ENCODE measurements at places on chromosomes 12 and 14.

DNA sequence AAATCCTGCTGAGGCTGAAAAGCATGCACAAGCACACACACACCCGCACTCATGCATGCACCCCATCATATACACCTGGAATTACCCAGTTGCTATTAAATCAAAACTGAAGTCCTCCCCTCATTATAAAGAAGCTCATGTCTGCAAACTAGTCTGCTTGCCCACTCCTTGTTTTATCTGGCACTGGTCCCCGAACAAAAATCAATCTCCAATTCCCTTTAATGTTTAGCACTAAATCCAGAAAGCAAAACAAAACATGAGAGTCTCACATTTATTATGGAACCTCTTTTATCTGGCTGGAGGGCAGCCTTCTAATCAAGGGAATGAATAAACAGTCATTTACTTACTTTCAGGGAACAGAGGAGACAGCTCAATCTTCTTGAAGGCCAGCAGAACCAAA lies 1093.4 kb upstream of the FLRT2 start:
- DNase-seq, result no peak

- no peak for DNase-seq
These were observed 31.1 kb downstream of the NRDE2 start for GRCh38 chr14:90300611-90301047.

- DNase-seq, result no peak
These were observed 25.4 kb upstream of the CPM start for GRCh38 chr12:68958322-68958721.

DNA sequence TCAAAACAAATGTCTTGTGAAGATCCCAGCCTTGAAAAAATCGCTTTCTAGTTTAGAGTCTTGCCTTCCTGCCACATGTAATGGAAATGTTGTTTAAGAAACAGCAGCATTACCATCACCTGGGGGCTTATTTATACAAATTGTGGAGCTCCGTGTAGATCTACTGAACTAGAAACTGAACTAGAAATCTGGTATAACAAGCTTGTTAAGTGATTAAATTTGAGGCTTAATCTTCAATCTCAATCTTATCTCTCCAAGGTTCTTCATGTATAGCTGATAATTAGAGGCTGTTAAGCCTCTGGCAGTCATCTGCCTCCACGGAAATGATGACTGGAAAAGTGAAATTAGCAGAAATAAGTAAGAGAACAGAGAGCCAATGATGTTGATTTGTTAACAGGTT lies 92.0 kb upstream of the FGD4 start:
- DNase-seq, result no peak

GRCh38 chr12:110546339-110546738 lies 36.8 kb downstream of the PPTC7 start:
- no peak for DNase-seq

- no peak for DNase-seq
These were observed 13.0 kb downstream of the PAPLN start for GRCh38 chr14:73250317-73250713.

DNA sequence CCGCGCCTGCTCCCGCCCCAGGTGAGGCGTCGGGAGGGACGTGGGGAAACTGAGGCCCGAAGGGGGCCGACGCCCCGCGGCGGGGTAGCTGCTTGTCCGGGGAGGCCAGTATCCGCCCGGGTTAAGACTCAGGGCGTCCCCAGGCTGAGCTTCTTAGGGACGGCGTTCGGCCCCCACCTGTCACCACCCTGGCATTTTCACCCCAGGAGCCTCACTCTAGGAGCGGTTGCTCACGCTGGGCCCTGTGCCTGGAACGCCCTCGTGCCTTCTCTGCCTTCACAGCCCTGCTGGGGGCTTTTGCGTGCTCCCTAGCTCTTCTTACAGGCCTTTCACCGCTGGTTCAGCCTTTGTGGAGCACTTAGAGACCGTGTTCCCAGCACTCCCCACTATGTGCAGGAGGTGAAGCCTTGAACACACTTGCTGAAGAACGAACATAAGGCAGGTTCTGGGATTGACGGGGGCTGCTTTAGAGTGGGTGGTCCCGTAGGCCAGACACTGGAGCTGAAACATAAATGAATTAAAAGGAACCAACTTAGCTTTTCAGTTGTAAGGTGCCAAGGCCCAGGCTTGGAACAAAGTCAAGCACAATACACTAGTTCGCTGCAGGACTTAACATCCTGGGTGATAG lies 601 bp downstream of the ZNF839 start:
- DNase-seq, result peak; percentile 41

- no peak for DNase-seq
These were observed 92.8 kb downstream of the PRMT8 start for GRCh38 chr12:3583656-3584334.

DNA sequence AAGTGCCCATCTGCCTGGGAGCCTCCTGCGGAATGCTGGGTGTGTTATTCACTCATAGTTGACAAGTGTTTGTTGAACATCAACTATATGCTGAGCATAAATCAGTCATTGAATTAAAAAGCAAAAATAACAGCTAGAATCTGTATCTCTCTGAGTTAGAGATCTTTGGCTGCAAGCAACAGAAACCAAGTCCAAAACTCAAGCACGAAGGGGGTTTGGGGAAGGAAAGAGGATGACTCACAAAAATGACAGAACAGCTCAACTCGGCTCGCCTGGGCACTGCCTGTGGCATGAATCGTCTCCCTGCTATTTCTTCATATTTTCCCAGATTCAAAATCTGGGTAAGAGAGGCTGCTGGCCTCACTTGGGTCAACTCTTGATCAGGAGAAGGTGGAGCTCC lies 72.6 kb upstream of the NCOR2 start:
- no peak for DNase-seq

- DNase-seq, result no peak
These were observed 141.0 kb downstream of the SLC15A4 start for GRCh38 chr12:128682548-128683275.

DNA sequence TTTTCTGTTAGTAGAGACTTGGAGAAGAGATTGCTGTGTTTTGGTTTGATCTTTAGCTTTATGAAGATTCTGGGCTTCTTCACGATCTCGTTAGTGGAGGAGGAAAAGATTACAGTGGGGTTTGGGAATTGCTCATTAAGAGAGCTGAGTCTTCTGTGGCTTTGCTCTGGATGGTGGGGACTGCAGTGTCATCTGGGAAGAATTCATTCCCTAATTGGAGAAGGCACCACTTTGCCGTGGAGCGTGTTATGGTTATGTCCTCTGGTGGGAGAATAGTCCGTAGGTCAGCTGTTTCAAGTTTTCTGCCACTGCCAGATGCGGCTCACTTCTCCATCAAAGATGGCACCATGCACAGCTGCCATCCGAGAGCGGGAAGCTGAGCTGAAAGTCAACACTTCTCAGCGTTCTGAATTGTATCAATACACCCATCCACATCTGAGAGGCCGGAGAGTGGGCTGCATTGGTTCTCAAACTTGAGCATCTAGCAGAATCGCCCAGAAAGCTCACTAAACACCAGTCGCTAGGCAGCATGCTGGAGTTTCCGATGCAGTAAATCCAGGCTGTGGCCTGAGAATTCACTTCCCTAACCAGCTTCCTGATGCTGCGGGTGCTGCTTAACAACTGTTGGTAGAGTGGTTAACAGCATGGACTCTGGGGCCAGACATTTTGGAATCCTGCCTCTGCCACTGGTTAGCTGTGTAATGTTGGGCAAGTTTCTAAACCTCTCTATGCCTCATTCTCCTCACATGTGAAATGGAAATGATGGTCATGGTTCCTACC lies 117.8 kb downstream of the PLXNC1 start:
- DNase-seq, result no peak

DNA sequence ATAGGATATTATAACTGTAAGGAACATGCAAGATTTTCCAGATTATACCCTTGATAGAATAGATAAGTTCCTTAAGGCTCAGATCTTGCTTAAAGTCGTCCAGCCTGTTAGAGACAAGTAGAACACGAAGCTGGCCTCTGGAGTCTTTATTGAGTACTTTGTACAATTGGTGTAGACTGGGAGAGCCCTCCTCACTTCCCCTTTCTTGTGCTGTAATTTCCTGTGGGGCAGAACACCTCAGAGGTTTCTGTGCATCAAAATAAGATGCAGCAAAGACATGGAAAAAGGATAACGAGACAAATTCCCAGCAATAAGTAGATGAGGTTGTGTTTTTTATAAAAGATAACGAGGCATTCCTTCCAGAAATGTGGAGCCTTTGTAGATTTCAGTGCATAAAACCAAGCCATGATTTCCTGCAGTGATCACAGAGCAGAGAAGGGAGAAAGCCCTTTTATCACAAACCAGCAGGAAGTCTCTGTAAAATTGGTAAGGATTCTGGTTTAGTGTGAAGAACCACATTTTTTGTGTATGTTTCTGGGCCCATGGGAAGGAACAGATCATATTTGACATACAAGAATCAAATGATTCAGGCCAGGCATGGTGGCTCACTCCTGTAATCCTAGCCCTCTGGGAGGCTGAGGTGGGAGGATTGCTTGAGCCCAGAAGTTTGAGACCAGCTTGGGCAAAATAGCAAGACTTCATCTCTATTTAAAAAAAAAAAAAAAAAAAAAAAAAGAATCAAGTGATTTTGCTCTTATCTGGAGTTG lies 18.0 kb downstream of the GPRC5A start:
- DNase-seq, result no peak

DNA sequence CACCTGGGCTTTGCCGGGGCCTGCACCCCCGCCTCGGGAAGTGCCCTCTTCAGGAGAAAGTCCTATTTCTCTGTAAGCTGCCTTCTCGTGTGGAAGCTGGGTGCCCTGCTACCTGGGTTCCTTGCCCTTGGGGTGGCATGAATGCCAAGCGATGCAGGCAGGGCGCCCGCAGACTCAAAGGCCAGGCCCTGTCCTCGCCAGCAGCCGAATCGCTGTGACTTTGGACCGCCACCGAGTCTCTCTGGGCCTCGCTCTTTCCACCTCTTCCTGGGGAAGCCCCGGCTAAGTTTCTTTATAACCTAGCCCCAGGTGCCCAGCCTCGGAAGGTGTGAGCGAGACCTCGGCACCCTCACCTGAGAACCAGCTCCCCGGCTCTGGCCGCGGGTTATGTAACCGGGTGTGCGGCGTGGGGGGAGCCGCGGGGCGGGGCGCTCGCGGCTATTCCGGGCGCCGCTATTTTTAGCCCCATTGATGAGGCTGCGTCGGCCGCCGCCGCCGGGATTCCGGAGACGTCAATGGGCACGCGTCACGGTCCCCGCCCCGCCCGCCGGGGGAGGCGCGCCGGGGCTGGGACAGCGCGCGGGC lies 14.6 kb upstream of the NR4A1 start:
- peak; percentile 91 for DNase-seq

DNA sequence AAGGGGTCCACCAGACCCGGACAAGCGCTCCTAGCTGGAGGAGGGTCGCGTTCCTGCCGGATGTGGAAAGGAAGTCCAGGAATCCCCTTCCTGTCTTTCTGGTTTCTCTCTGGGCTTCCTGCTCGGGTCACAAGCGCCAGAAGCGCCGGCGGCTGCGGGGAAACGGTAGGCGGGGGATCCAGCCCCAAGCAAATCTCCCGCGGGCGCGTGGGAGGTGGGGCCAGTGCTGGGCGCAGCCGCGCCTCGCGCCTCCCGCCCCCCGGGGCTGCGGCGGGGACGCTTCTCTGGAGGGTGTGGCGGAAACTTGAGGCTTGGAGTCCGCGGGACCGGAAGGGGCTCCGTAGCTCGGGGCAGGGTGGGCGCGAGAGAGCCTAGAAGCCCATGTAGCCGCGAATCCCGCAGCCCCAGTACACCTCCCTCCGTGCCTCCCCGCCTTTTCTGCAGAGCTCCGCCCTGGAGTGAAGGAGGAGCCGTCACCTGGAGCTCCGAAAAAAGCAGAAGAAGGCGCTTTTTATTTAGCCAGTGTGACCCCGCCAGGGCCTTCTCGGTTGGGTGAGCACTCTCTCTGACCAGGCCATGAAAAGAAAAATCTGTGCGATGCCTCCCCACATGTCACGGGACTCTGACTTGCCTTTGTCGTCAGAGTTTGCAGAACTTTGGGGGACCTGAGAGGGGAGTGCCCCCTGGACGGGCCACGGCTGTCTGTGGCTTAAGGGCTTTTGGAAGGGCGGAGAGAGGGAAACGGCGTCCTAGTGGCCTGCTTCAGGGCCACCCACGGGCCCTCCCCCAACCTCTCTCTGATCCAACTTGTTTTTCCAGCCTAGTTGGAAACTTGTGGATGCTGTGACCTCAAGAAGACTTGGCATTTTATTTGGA lies 21.4 kb upstream of the CLEC2D start:
- DNase-seq, result peak; percentile 83

DNA sequence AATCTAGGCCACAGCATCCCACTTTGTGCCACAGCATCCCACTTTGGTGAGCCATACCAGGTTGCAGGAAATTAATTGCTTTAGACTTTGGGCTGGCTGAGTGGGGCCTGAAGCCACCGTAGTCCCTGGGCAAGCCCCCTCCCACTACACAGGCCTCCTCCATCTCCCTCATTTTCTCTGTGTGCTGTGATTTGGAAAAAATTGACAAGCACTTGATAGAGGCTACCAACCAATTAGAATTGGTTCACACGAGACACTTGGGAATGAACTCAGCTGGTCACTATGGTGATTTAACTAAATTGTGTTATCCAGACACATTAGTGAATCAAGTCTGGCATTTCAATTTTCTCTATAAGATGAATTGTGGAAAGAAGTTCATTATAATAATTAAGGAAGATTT lies 481.1 kb downstream of the DIO2 start:
- no peak for DNase-seq

DNA sequence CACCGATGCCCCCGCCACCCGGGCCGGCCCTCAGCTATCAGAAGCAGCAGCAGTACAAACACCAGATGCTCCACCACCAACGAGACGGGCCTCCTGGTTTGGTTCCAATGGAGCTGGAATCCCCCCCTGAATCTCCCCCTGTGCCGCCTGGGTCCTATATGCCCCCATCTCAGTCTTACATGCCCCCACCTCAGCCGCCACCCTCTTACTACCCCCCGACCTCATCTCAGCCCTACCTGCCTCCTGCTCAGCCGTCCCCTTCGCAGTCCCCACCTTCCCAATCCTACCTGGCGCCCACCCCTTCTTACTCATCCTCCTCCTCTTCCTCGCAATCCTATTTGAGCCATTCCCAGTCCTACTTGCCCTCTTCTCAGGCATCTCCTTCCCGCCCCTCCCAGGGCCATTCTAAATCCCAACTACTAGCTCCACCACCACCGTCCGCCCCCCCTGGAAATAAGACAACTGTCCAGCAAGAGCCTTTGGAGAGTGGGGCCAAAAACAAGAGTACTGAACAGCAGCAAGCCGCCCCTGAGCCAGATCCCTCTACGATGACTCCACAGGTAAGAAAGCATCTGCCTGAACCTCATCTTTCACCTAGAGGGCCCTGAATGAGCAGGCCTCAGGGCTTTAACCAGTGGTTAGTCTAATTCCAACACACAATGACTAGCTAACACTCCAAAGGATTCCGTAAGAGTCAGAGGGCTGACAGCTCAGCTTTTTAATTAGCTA lies 851 bp downstream of the YLPM1 start:
- no peak for DNase-seq

GRCh38 chr12:88247241-88247643 lies 105.1 kb downstream of the TMTC3 start:
- DNase-seq, result no peak

DNA sequence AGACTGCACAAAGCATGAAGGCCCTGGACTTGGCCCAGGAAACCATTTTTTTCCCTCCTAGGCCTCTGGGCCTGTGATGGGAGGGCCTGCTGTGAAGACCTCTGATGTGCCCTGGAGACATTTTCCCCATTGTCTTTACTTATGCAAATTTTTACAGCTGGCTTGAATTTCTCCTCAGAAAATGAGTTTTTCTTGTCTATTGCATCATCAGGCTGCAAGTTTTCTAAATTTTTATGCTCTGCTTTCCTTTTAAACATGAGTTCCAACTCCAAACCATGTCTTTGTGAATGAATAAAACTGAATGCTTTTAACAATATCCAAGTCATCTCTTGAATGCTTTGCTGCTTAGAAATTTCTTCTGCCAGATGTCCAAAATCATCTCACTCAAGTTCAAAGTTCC lies 43.7 kb upstream of the TRHDE start:
- no peak for DNase-seq
